ENCODE measurements at places on chromosomes 1 and 21. TPM values are rescaled to one million over a fixed set of nuclear protein-coding genes. Genes with fewer than 3 reads are reported as not detected.

BACE2 gene
- 128 TPM for total RNA-seq

TEX38 gene
- not detected for total RNA-seq

FLG gene
- total RNA-seq, result not detected

CC2D1B gene
- 32.6 TPM for total RNA-seq

ZNF697 gene
- 14.1 TPM for total RNA-seq

ATP1A4 gene
- not detected for total RNA-seq

GDAP2 gene
- total RNA-seq, result 20.7 TPM

PATJ gene
- total RNA-seq, result 3.0 TPM

LCE2B gene
- total RNA-seq, result not detected

SPRR2A gene
- not detected for total RNA-seq

KRTAP13-2 gene
- total RNA-seq, result not detected

ASAP3 gene
- total RNA-seq, result 14.2 TPM

LAD1 gene
- total RNA-seq, result not detected

OLFML2B gene
- total RNA-seq, result 0.51 TPM

PTPN22 gene
- not detected for total RNA-seq

NR5A2 gene
- 12.1 TPM for total RNA-seq

TNFSF4 gene
- 59.6 TPM for total RNA-seq

GPATCH2 gene
- 15.6 TPM for total RNA-seq

CLCA4 gene
- total RNA-seq, result not detected

AGMAT gene
- 1.1 TPM for total RNA-seq

RCAN1 gene
- total RNA-seq, result 15.9 TPM

OR2T35 gene
- not detected for total RNA-seq

PSRC1 gene
- total RNA-seq, result 23.4 TPM

S100A2 gene
- total RNA-seq, result 4.0 TPM

GPR137B gene
- total RNA-seq, result 12.1 TPM

ANKRD65 gene
- 0.38 TPM for total RNA-seq

TNNT2 gene
- not detected for total RNA-seq

MPZ gene
- total RNA-seq, result 2.0 TPM

CD164L2 gene
- total RNA-seq, result not detected
